Thoracic aorta (tissue), 2 donors: ENCODE measurements at places on chromosomes 7 and 10. TPM values are rescaled to one million over a fixed set of nuclear protein-coding genes. Genes with fewer than 3 reads are reported as not detected.

DNA sequence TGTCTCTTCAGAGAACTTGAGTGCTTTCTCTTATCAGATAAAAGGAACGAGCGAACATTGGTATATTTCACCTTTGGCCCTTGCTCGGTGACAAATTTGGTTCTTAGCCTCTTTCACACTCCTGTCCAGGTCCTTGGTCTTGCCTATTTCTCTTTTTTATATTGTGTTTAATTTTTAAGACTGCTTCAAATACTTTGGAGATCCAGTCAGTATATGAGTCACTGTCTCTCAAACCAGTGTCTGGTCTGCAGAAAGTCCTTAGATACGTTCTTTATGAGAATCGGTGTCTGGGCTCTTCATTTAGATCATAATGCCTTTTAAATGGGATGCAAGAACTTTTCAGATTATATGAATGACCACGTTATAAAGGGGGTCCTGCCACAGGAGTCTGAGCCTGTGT lies 55.0 kb downstream of the PIK3AP1 start:
- DNase-seq = no peak

DNA sequence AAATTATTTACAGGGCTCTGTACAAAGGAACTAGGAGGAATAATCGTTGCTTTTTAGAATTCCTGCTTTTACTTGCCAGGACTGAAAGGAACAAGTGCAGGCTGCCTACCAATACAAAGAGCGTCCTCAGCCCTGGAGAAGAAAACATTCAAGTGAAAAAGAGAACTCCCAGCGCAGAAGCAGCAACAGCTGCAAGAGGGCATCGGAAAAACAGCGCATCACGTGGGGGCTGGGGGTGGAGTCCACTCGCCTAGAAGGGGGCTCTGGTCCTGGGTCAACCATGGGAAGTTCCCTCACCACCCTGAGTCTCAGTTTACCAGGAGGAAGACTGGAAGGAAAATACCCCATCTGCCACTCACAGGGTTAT lies 385 bp upstream of the C10orf90 start:
- no peak for DNase-seq

GRCh38 chr7:32673275-32673983 lies 178.1 kb downstream of the AVL9 start:
- no peak for DNase-seq

DNA sequence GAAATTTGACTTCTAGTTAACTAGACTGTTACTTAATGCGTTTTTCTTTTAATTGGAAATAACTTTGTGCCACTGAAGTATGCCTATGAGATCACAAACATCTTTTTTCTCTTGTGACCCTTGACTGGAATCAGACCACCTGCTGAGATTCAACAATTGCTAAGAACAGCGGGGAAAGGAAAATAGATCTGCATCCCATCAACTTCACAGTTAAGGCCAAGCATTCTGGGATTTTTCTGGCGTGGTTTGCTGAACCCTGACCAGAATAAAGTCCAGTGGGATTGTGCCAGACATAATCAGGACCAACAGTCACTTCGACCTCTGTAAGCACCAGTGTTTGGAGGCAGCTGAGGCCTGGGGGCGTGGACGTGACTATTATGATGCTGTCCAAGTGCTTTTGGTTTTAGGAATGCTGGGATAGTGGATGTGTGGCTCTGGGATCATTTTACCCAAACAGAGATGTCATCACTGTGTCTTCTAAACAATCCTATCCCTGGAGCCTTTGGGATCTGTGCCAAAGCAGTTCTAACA lies 373.3 kb upstream of the PRKCQ start:
- DNase-seq = no peak

DNA sequence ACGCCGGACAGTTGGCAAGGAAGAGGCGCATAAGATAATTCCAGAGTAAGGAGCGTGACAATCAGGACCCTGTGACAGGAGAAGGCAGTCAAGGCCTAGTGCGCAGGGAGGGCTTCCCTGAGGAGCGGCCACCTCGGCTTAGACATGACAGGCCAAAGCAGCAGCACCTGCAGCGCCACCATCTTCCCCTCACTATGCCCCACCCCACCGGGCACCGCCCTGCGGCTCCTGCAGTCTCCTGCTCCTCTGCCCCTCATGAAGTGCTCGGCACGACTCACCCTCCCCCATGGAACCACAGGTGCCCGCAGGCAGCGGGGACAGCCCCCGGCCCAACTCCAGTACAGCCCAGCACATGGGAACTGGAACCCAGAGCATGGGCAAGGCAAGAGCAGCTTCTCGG lies 11.8 kb downstream of the MAD1L1 start:
- DNase-seq = no peak

Gene CDNF
- 2.5 TPM for total RNA-seq

Gene TMEM213
- not detected for total RNA-seq
